Lower lobe of right lung (tissue), 2 donors: ENCODE measurements at places on chromosomes 2 and 18. TPM values are rescaled to one million over a fixed set of nuclear protein-coding genes. Genes with fewer than 3 reads are reported as not detected.

DNA sequence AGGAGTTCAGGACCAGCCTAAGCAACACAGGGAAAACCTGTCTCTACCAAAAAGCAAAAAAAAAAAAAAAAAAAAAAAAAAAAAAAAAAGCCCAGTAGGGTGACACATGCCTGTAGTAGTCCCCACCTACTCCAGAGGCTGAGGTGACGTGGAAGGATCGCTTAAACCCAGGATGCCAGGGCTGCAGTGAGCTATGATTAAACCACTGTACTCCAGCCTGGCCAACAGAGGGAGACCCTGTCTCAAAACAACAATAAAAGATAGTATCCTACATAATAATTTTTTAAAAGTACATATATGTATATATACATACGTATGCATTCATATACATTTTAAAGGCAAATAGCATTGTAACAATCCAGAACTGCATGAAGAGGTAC lies 51.7 kb downstream of the SOS1 start:
- DNase-seq, result no peak

- no peak for DNase-seq
Measured at GRCh38 chr2:98394595-98395153, 48.4 kb downstream of the CNGA3 start.

DNA sequence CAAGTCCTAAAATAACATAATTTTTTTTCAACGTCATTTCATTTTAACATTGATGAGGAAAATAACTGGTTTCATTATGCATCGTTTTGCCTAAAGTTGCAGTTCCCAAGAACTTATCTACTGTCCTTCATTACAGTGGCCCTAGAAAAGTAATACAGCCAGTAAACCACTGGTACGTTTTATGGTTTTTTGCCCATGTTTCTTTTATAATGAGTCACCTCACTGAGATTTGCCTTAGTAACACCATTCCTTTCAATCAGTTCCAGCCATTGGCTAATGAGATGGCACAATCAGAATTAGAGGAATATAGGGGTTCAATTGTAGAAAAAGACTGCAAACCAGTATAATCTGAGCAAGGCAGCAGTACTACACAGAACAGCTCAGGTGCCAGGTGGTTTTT lies 422.6 kb upstream of the LYPD1 start:
- DNase-seq, result no peak

DNA sequence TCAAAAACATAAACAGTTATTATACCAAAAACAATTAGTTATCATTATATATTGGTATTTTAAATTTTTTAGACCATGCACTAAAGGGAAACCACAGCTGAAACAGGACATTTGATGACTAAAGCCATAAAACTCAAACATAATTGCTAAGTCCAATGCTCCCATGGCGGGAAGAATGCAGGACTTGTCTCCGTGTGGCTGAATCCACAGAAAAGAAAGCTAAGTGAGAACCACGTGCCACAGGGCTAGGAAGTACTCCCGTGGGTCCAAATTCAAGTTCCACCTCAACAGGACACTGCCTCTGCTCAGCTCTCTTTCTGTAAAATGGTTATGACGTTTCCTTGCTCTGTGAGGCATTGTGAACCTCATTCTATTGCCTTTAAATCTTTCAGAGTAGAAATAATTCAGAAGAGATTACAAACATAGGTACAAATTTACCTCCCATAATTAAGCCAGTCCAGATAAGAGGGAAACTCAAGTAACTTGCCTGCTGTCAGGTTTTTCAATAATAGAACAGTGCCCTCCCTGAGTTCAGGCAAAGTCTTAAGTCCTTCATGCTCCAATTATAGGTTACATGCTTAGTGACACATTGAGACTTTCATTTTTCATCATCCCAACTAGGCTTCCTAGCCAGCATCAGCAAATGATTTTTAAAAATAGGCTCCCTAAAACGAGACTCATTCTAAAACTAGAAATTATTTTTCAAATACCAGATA lies 36.7 kb downstream of the FTCDNL1 start:
- DNase-seq, result no peak

GRCh38 chr18:76838182-76838581 lies 15.8 kb downstream of the ZNF236 start:
- no peak for DNase-seq

DNA sequence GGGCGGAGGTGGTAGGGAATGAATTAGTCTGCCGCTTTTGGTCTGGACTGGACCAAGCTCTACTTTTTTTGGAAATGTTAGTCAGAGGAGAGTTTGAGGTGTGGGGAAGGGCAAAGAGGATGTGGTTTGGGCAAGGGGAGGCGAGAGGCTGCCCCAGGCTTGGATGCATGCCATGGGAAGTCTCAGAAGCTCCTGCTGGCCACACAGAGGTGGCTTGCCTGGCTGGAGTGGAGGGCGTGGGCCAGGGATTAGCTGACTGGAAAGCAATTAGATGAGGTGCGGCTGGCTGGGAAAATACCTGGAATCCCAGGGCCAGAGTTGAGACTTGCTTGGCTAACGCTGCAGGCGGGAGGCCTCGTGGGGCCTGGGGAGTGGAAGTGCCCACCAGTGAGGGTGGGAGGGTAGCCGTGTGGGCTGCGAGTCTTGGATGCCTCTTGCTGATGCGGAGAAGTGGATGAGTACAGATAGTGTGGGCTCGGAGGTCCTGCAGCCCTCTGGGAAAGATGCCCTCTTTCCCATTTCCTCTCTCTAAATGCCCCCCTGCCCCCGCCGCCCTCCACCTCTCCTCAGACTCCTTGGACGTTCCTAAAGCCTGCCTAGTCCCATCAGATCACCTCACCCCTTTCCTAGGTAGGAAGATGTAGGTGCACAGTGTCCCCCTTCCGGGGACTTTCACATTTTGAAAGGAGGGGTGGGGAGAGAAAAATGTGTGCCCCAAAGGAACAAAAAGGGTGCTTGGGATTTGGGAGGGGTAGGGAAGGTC lies 117.6 kb downstream of the SMAD7 start:
- DNase-seq, result peak; percentile 73

DNA sequence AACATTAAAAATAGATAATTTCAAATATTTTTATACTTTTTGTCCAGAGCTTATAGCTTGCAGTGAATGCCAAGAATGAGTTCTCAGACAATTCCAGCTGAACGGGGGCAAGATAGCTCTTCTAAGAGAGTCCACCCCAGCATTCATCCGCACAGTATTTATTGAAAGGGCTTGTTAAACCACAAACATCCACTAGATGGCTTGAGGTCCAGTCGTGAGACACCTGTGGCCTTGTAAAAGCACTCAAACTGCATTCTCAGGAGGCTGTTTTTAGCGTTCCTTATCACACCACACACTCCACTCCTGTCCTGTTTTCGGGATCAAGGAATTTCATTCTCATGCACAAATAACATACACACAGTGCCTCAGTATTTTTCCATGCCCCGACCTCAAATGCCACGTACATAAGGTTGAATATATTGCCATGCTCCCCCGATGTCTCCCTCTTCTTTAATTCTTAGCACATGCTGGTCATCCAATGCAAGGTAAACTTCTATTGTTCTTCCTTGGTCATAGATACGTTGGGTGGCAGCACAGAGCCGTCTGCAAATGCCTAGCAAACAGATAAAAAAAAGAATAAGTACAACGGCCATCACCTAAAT lies 47.4 kb downstream of the DNAJC10 start:
- no peak for DNase-seq

DNA sequence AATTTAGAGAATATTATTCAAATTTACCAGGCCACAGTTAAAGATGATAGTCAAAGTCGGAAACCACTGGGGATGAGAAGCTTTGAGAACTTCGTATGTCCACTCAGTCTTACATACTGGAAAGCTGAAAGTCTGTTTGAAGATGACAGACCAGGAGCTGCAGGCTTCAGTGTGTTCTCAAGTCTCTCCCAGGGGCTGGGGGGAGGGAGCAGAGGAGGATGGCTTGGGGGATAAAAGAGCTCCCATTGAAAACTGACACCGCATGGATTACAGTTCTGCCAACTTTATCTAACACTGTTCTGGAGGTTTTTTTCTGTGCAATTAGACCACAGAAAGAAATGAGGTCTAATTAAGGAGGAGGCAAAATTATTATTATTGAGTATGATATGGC lies 170.5 kb upstream of the ALKAL2 start:
- DNase-seq, result no peak

GRCh38 chr2:216601632-216602409 lies 31.4 kb upstream of the IGFBP2 start:
- no peak for DNase-seq

DNA sequence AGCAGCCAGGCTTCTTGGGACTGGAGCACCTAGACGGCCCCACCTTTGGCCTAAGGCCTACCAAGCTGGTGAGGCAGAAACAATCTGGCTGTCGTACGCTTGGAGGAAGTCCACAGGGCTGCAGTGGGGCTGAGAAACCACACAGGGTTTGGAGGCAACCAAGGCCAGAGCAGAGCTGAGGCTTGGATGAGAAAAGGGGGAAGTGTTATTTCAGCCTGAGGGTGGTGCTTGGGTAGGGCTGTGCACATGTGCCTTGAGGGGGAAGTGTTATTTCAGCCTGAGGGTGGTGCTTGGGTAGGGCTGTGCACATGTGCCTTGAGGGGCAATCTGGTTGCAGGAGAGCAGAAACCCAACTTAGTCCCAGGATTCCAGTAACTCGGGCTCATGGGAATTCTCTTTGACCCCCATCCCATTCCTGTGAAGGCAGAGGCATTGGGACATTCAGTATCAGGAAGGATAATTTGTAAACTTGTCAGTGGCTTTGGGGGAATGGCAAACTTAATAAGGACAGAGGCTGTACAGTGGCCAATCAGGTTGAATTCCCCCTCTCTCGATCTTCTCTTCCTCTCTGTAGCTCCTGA lies 971 bp upstream of the FBXO41 start:
- DNase-seq, result no peak

DNA sequence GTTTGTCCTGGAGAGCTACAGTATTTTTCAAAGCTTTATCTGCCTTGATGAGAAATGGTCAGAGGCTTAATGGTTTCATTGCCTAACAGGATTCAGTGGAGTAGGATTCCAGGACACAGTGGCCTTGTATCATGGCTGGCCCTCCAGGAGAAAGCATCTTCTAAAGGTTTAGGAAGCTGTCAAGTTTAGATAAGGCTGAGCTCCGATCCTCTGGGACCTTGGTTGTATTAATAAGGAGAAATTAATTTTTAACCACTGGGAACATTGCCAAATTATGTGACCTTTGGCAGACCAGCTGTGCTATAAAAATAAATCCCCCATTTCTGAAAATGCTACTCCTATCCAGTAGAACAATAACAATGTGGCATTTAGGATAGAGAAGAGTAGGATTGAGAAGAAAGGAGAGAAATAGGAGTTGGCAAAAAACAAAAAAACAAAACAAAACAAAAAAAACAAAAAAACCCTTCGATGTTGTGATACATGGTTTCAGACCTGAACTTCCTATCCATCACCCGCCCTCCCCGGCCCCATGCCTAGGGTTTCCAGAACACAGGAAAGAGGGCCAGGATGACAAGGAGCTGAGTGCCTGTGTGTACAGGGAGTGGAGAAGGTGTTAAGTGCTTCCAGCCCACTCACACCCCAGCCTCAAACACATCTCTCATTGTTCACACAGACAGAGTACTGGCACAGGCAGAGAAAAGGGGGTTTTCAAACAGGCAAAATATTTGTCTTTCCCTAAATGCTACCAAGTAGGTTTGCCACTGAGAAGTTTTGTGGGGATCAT lies 6.3 kb downstream of the NRP2 start:
- DNase-seq, result no peak

DNA sequence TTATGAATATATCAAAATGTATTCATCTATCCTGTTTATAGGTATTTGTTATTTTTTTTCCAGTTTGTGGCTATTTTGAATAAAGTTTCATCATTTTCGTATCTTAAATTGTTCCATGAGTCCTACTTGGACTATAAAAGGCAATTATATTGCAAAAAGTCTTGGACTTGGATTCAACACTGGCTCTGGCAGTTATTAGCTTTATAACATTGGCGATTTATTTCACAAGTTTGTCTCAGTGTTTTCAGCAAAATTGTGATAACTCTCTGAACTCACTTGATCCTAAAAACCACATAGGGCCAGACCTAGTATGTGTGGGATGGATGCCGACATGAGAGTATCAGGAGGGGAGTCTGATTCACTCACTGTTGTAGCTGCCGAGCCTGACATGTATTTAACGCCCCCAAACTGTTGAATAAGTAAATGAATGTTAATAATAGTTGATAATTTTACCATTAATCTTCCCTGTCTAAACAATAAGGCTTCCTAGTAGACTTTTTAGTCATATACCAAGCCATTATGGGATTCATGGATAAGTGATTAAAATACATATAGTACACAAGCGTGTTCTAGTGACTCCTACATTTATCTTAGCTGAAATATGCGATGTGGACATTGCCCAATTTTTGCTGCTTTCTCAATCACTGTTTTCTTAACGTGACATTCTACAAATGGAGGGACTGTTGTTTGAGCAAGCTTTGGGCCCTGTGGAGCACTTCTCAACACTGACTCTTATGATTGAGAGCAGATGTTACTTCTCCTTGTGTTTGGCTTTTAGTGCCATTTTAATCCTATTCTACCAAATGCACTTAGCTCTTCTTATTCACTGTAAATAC lies 907.6 kb downstream of the EPHA4 start:
- no peak for DNase-seq

GRCh38 chr2:219334076-219334475 lies 1.5 kb upstream of the RESP18 start:
- no peak for DNase-seq

GRCh38 chr2:54083021-54083420 lies 32.4 kb upstream of the ACYP2 start:
- DNase-seq, result no peak

DNA sequence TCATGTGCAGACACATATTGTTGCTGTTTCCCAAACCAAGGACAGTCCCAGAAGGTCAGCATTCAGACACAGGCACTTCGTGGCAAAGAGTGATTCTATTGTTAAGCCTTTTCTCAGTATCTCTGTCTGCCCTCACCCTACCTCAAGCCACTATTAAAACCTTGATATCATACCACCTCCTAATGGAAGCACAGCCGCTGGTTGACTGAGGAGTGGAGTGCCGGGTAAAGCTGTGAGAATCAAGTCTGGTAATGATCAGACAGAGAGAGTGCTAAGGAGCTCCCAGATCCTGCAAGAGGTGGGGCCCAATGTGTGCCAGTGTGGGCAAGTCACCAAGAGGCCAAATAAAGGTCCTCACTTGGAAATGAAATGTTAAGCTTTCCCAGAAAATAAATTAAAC lies 819.5 kb downstream of the BCL11A start:
- DNase-seq, result no peak

GRCh38 chr2:108377815-108378630 lies at the start of gene SULT1C4:
Gene SULT1C4 (plus strand): TSS chr2:108377954. CDS start chr2:108378338, 384 bp downstream.
- peak; percentile 57 for DNase-seq

GRCh38 chr2:24024018-24024417 lies 14.1 kb downstream of the MFSD2B start:
- DNase-seq, result peak; percentile 48

PLB1 gene
- total RNA-seq, result 5.5 TPM

KIF1A gene
- 0.24 TPM for total RNA-seq

GYPC gene
- 92.6 TPM for total RNA-seq

LYPD6B gene
- total RNA-seq, result 2.0 TPM

CD226 gene
- 5.4 TPM for total RNA-seq

NT5C1B gene
- total RNA-seq, result not detected

PSMA8 gene
- total RNA-seq, result not detected

PXDN gene
- total RNA-seq, result 36.3 TPM

SLC11A1 gene
- 419 TPM for total RNA-seq

CCDC141 gene
- 40.5 TPM for total RNA-seq

ALK gene
- 1.1 TPM for total RNA-seq

IL37 gene
- total RNA-seq, result not detected

ABCA12 gene
- total RNA-seq, result not detected

TXNL1 gene
- 53.0 TPM for total RNA-seq

MDH1 gene
- total RNA-seq, result 123 TPM

GDF7 gene
- total RNA-seq, result 0.62 TPM
